Activated CD8-positive, alpha-beta memory T cell treated with anti-CD3 and anti-CD28 coated beads for 1 hour (primary cell): ENCODE measurements at places on chromosomes 3 and 15.

DNA sequence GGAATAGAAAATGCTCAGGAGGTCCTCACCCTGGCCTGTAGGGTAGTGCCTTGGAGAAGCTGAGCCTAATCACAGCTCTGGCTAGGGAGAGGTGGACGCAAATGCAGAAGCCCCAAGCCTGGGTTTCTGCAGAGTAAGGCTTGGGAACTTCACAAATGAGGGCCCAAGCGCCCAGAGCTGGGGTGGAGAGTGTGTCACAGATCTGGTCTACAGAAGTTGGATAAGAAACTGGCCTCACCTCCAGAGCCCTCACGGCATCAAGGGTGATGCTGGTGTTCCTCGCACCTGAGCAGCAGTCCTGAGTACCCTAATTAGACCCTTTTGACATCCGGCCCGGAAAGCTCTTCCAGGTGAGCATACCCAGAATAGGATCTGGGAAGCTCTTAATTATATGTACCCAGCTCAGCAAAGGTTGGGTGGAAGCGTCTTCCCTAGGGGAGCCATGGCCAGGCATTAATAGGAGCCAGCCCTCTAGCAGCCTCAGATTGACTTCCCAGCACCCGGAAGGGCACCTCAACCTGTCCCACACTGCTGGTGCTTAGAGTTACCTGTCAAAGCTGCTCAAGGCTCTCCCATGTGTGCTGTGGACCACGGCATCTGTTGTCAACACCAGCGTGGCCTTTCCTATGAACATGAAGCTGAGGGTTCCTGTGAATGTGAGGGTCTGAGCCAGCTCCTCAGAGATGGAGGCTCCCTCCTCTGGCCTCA lies 31.8 kb downstream of the RBM5 start:
- DNase-seq, result no peak

GRCh38 chr3:178850450-178851190 lies 221.0 kb downstream of the ZMAT3 start:
- DNase-seq, result no peak

DNA sequence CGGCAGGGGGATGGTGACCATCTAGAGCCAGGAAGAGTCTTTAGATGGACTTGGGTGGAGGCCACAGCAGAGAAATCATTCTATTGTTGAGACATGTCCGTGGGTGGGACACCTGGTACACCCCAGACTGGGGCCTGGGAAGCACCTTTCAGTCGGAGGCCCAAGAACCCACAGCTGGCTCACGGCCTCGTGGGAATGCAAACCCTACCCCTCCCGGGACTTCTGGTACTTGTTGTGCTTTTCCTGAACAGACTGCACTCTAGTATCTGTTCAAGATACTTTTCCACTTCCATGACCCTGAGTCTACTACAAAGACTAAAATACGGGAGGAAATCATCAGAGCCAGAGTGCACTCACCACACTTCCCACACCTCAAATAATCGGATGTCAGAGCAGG lies 60.7 kb downstream of the BDH1 start:
- no peak for DNase-seq

- no peak for DNase-seq
These were observed 348.8 kb downstream of the CGGBP1 start for GRCh38 chr3:87710028-87710427.

- no peak for DNase-seq
These were observed 52.2 kb upstream of the RBSN start for GRCh38 chr3:15151166-15151565.

DNA sequence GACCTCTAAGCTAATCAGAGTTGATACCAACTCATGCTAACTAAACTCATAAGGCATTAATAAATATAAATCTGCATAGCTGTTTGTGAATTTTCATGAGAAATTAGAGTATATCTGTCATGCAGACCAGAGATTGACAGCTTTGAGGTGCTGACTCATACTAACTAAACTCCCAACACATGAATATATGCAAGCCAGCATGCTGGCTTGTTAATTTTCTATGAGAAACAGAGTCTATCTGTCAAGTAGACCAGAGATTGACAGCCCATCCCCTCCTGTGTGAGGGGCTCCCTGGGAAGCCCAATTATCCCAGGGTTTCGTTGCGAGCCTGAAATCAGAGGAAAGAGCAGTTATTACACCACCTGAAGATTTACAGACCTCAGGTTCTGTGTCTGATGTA lies 69.3 kb downstream of the CD47 start:
- DNase-seq, result no peak

GRCh38 chr15:93235926-93236780 lies 147.1 kb upstream of the RGMA start:
- no peak for DNase-seq

DNA sequence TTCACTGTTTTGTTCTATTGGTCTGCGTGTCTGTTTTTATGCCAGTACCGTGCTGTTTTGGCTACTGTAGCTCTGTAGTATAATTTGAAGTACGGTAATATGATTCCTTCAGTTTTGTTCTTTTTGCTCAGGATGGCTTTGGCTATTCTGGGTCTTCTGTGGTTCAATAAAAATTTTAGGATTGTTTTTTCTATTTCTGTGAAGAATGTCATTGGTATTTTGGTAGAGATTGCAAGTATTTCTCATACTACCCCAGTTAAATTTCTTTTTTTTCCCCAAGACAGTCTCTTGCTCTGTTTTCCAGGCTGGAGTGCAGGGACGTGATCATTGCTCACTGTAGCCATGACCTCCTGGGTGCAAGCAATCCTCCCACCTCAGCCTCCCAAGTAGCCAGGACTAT lies 53.4 kb downstream of the STARD9 start:
- no peak for DNase-seq
